ENCODE measurements at places on chromosomes 4 and X.

- no peak for DNase-seq
Measured at GRCh38 chr4:94516999-94517398, 65.3 kb downstream of the PDLIM5 start.

- no peak for DNase-seq
Measured at GRCh38 chr4:94660614-94661013, 97.1 kb upstream of the BMPR1B start.

DNA sequence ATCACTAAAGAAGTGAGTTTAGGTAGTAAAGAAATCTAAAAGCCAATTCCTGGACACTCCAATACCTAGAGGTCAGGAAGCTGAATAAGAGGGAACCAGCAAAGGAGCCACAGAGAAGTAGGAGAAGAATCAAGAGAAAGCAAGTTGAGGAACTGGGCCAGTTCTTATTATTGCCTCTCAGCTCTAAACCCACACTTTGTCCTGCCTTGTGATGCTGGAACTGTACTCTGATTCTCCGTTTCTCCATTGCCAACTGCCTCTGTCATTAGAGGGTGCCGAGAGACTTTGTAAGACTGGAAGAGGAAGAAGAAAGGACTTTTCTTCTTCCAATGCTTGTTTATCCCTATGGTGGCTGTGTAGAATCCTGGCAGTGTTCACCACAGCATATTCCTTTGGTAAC lies 38.6 kb downstream of the NSUN7 start:
- no peak for DNase-seq

- no peak for DNase-seq
Measured at GRCh38 chrX:38112566-38112965, 106.2 kb downstream of the SYTL5 start.

DNA sequence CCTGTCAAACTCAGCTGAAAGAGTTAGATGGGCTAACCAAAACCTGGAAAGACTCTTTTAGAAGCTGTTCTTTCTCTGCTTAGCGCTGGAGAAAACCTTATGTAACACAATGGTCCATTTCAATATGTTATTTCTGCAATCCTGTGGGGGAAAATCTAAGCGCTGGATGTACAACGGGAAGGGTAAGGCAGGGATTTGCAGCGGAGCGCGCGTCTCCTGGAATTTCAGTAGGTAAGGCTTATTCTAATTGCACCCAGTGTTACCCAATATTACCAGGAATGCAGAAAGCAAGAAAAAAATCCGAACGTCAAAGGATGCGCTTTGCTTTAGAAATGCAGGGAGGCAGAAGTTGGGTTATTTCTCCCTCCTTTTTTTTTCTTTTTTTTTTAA lies 2.0 kb downstream of the HS3ST1 start:
- no peak for DNase-seq

DNA sequence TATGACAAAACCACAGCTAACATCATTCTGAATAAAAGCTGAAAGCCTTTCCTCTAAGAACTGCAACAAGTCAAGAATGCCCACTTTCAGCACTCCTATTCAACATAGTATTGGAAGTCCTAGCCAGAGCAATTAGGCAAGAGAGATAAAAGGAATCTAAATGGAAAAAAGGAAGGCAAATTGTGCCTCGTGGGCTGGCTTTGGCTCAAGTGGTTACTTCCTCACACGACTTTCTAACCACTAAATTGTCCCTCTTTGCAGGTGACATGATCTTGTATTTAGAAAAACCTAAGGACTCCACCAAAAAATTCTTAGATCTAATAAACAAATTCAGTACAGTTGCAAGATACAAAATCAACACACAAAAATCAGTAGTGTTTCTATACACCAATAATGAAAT lies 57.2 kb downstream of the SCML2 start:
- no peak for DNase-seq

- no peak for DNase-seq
Measured at GRCh38 chr4:132195176-132195575, 953.9 kb upstream of the PCDH10 start.

GRCh38 chr4:53956053-53956452 lies 108.4 kb downstream of the CHIC2 start:
- DNase-seq = no peak

DNA sequence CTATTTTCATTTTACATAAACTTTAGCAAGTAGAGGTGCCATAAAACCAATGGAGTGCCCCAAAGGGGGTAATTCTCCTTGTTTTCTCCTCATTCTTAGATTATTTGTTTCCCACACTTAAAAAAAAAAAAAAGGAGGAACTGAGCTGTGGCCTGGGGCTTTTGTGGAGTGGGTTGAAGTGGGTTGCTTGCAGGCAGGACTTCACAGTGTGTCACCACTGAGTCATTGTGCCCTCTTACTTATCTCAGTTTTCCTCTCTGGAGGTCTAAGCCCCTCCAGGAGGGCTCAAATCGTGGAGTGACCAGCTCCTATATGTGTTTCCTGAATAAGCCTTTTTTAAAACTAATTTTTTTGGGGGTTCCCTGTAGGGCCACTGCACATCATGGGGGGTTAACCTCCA lies 69.0 kb downstream of the SLC16A2 start:
- no peak for DNase-seq

- DNase-seq = no peak
Measured at GRCh38 chrX:119688911-119689321, 4.1 kb downstream of the SEPTIN6 start.

- DNase-seq = no peak
Measured at GRCh38 chr4:174805746-174806145, 23.3 kb downstream of the GLRA3 start.

GRCh38 chrX:136322064-136322463 lies 21.3 kb downstream of the ADGRG4 start:
- no peak for DNase-seq

DNA sequence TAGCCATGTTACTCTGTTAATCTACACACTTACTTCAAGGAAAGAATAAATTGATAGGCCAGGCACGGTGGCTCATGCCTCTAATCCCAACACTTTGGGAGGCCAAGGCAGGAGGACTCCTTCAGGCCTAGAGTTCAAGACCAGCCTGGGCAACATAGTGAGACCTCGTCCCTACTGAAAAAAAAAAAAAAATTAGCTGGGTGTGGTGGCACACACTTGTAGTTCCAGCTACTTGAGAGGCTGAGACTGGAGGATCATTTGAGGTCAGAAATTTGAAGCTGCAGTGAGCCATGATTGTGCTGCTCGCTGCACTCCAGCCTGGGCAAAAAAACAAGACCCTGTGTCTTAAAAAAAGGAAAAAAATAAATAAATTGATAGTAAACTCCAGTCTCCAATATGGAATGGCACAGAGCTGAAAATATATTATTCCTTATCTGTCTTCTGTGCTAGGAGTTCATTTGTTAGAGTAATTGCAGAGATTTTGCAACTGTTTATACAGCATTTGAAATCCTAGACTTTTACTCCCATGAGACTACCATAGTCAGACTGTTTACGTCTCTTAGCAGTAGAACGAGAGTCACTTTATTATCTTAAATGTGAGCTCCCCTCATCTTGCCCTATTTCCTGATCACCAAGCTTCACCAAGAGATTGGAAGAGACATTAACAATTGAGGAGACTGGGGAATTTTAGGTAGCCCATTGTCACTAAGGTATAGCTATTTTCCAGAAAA lies 18.8 kb upstream of the TMEM131L start:
- no peak for DNase-seq

DNA sequence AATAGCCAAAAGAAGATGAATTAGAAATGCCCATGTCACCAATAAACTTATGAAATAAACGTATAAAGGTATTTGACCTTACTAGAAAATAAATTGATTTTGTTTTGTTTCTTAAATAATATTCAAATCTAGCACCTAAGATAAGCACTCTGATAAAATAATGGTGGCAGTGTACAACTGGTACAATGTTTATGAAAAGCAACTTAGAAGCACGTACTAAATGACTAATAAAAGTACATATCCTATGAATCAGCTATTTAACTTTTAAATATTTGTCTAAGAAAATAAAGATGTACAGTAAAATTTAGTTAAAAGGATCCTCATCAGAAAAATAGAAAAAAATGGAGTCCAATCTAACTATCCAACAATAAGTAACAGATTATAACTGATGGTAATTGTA lies 6.7 kb downstream of the MANBA start:
- no peak for DNase-seq

GRCh38 chr4:93767917-93768316 lies 60.6 kb upstream of the ATOH1 start:
- no peak for DNase-seq

DNA sequence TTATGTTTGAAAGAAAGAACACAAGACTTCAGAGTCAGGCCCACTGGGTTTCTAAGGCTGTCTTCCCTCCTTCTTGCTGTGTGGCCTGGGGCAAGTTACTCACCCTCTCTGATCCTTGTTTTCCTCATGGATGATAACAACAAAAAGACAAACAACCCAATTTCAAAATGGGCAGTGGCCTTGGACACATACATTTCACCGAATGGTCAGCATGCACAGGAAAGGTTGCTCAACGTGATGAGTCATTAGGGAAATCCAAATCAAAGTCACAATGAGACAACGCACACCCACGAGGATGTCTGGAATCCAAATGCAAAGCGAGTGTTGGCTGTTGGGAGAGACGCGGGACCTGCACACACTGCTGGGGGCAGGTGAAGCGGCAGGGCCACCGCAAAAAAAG lies 50.8 kb upstream of the PPP2R2C start:
- no peak for DNase-seq

GRCh38 chrX:150607201-150607600 lies 38.8 kb downstream of the MTM1 start:
- no peak for DNase-seq

DNA sequence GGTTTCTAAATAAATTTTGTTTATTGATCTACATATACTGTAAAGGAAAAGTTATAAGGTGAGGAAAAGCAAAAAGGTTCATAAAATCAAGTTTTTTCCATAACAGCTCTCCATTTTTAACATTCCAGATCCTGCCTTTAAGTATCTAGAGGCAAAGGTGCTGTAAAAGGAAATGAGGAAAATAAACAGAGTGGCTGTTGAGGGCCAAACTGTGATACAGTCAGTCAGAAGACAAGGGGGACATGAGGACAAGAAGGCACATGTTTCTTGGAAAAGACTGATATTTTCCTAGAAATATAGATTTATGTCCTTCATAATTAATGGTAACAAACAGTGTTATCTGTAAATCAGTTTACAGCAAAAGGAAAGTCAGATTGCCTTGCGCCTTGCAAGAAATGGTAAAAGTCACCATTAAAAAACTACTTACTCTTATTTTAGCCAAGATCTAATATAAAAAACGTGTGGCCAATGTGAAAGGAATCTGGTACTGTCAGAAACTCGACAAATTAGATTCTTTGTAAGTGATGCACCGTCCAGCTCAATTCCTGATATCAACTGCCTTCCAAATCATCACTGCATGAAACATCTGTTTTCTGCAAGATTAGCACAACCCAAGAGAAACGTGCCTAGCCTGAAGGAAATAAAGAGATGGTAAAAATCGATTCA lies 34.0 kb upstream of the VEGFD start:
- no peak for DNase-seq

GRCh38 chr4:163959932-163960331 lies 465.4 kb downstream of the TMA16 start:
- DNase-seq = no peak

- DNase-seq = no peak
Measured at GRCh38 chr4:158042591-158043030, 130.2 kb downstream of the GASK1B start.

- DNase-seq = no peak
Measured at GRCh38 chrX:133971586-133971985, 13.8 kb downstream of the GPC3 start.

DNA sequence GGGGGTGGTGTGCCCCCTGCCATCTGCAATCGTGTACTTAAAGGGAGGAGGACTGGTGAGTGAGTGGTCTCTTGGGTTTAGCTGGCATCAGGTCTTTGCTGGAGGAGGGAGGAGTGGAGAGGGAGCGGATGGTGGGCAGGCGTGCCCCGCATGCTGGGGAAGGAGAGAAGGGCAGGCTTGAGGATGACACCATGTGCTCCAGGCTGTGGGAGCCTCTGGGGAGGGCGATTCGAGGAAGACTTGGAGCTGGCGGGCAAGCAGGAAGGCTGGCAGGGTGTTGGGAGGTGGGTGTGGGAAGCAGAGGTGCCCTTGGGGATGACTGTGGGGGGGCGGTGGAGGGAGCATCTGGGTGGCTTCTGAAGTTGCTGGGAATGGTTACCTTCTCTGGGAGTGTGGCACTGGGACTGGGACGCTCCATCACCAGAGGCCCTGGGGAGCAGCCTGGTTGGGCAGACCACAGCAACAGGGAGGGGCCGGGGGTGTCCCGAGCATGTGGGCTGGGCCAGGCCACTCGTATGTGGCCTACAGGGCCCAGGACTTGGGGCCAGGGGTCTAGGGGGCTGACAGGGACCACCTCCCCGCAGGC lies 30.8 kb upstream of the AFAP1 start:
- no peak for DNase-seq

DNA sequence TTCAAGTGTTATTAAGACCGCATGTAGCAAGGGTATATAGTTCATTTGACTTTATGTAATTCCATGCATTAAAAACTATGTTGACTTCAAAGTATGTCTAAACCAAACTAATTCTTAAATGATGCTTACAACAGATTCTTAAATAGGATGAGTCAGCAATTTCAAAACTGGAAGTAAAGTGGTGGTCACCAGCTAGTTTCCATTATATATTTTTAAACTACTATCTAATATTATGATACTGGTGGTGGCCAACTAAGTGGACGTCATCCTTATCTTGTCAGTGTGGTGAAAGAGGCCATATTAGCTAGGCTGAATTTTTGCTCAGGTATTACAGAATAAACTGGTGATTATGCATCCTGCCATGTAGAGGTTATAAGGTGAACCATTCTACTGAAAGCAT lies 1.2 kb downstream of the IL15 start:
- no peak for DNase-seq

DNA sequence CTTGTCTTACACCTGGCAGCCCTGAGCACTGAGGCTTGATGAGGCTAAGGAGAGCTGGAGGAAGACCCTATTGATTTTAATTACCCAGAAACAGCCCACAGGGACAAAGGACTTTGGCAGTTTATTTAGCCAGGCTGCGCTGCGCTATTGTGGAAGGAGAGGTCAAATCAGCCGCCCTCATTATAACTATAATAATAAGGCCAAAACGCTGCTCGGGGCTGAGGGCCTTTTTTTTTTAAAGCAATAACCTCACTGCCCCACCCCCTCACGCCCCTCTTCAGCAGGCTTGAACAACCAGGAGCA lies 60.6 kb upstream of the NKX1-1 start:
- DNase-seq = no peak

- no peak for DNase-seq
Measured at GRCh38 chr4:94452476-94453371, 982 bp downstream of the PDLIM5 start.

DNA sequence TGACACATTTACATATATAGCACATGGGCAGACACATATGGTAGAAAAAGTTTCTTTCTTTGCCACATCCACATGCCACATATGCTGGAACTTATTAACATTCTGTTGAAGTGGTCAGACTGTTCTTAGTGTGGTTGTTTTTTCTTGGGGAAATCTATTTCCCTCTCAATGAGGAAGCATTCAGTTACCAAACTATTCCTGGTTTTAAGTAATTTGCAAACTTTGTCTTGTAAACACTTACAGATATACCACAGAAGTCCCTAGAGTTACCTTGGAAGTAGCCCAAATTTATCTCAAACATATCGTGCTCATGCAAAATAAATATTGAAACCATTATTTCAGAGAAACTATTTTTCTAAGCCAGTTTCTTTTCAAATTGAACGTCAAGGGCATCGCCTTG lies 625.5 kb upstream of the INTU start:
- DNase-seq = no peak

GRCh38 chrX:39301036-39301435 lies 499.8 kb downstream of the MID1IP1 start:
- DNase-seq = no peak

GRCh38 chrX:20397587-20397986 lies 130.9 kb upstream of the RPS6KA3 start:
- DNase-seq = no peak

Data from stimulated activated CD4-positive, alpha-beta T cell treated with anti-CD3 and anti-CD28 coated beads, Interleukin-15, amount 100 ng/mL, for 1 hour (primary cell).